Sigmoid colon (tissue), 7 donors: ENCODE measurements at places on chromosomes 1 and 21. TPM values are rescaled to one million over a fixed set of nuclear protein-coding genes. Genes with fewer than 3 reads are reported as not detected.

AKR7A3 gene
- 1.3 TPM for total RNA-seq

COL11A1 gene
- 1.2 TPM for total RNA-seq

SELE gene
- not detected for total RNA-seq

MAEL gene
- 0.33 TPM for total RNA-seq

WNT2B gene
- 1.5 TPM for total RNA-seq

SERPINC1 gene
- total RNA-seq, result not detected

ADORA1 gene
- total RNA-seq, result not detected

DNA sequence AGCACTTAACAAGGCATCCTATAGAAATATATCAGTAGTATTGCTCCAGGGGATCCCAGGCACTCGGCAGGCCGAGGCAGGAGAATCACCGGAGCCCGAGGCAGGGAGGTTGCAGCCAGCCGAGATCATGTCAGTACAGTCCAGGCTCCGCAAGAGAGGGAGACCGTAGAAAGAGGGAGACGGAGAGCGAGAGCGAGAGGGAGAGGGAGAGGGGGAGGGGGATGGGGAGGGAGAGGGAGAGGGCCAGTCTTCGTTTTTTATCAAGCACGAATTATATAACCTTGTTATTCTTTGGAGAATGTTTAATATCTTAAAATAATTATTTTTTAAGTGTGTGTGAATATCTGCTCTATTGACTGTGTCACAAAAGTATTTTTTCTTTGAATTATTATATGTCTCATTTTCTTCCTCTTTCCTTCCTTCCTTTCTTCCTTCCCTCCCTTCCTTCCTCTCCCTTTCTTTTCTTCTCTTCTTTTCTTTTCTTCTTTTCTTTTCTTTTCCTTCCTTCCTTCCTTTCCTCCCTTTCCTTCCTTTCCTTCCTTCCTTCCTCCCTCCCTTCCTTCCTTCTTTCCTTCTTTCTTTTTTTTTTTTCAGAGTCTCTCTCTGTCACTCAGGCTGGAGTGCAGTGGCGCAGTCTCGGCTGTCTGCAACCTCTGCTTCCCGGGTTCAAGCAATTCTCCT lies 233.7 kb downstream of the SRGAP2C start:
- no peak for DNase-seq
- H3K27me3 ChIP-seq, result no peaks in the 10 kb centered on the region
- no peaks in the 10 kb centered on the region for H3K36me3 ChIP-seq
- H3K4me3 ChIP-seq, result no peak overlapping the region

DNA sequence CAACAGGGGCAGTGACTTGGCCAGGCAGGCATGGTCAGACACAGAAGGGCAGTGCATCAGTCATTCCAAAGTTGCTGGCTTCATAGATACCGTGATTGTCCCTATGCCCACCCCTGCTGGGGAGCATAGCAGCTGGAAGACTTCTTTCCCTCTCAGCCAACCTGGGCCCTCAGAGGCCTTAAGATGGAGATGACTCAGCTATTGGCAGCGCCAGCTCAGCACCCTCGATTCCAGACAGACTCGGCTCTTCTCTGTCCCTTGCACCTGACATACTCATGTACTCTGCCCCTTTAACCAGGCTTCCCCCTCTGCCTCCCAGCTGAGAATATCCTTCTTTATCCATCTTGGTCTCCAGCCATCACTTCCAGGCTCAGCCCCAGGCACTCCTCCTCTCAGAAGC lies 16.8 kb downstream of the SLAMF8 start:
- no peak overlapping the region for H3K4me3 ChIP-seq
- H3K27ac ChIP-seq, result no peak overlapping the region
- H3K4me1 ChIP-seq, result no peaks in the 10 kb centered on the region

- no peak for DNase-seq
- no peak overlapping the region for H3K4me3 ChIP-seq
- no peaks in the 10 kb centered on the region for H3K36me3 ChIP-seq
- H3K27me3 ChIP-seq, result peaks cover 30% of the 10 kb centered on the region
Measured at GRCh38 chr1:24553931-24554330, 2.0 kb upstream of the NCMAP start.

DNA sequence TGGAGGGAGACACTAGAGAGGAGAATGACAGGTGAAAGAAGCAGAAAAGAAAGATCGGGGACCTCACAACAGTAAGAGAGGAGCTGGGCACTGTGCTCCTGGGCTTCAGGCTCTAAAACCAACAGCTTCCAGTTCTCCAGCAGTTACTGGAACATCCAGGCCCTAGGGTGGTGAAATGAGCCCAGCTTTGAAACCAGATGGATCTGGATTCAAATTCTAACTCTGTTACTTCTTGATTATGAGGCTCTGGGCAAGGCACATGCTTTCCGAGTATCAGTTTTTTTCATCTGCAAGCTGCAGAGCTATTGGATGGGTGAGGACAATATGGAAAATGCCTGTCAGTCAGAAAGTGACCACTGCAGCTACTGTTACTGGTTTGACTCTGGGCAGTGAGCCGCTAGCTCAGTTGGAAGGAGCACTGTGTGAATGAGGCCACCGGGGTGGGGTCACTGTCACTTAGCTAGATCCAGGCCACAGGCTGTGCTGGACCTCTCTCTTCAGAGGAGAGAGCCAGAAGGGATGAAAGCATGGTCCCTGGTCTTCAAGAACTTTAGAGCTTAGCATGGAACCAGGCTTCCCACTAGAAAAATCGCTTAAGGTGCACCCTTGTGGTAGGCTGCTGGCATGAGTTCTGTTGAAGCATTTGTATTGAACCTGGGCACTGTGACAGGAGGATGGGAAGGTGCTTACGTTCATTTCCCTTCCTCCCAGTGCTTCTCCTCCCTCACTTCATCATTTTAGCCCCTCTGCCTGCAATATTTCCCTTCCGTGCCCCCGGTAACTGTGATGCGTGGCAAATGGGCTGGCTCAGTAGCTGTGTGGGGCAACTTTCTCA lies 12.2 kb downstream of the PLEKHO1 start:
- peaks cover 18% of the 10 kb centered on the region for H3K36me3 ChIP-seq
- H3K4me3 ChIP-seq, result peak overlapping the region; percentile 38
- DNase-seq, result no peak
- no peaks in the 10 kb centered on the region for H3K27me3 ChIP-seq

GRCh38 chr21:35284199-35284598 lies 235.1 kb upstream of the RUNX1 start:
- H3K27me3 ChIP-seq, result no peaks in the 10 kb centered on the region
- no peaks in the 10 kb centered on the region for H3K4me1 ChIP-seq
- DNase-seq, result no peak
- H3K4me3 ChIP-seq, result no peak overlapping the region
- no peak overlapping the region for H3K27ac ChIP-seq
- no peaks in the 10 kb centered on the region for H3K36me3 ChIP-seq

DNA sequence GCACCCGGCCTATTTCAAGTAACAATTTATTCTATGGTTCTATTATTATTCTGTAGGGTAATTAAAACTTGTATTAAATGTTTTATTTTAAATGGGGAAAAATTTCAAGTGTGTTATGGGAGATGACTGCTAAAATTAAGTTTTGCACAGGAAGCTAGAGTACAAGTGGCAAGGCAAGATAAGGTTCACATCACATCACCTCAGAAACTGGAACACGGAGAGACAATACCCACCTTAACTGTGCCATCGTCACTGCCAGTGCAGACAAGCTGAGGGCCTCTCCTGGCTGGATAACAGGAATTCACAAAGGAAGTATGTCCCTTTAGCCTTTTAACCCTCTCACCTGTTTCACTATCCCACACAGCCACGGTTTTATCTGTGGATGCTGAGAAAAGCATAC lies 7.6 kb downstream of the SNRNP40 start:
- no peaks in the 10 kb centered on the region for H3K27me3 ChIP-seq
- H3K27ac ChIP-seq, result no peak overlapping the region
- no peak overlapping the region for H3K4me3 ChIP-seq
- H3K4me1 ChIP-seq, result no peaks in the 10 kb centered on the region
- H3K36me3 ChIP-seq, result peaks cover 55% of the 10 kb centered on the region

- H3K27me3 ChIP-seq, result no peaks in the 10 kb centered on the region
- H3K4me3 ChIP-seq, result no peak overlapping the region
- peaks cover 2% of the 10 kb centered on the region for H3K4me1 ChIP-seq
- no peak overlapping the region for H3K27ac ChIP-seq
- no peak for DNase-seq
- H3K36me3 ChIP-seq, result no peaks in the 10 kb centered on the region
Measured at GRCh38 chr1:22037520-22037919, 15.0 kb upstream of the CDC42 start.

- H3K27me3 ChIP-seq, result no peaks in the 10 kb centered on the region
- peak overlapping the region; percentile 96 for H3K27ac ChIP-seq
- no peaks in the 10 kb centered on the region for H3K36me3 ChIP-seq
- no peaks in the 10 kb centered on the region for H3K4me1 ChIP-seq
Measured at GRCh38 chr1:158024737-158025136, 31.3 kb downstream of the KIRREL1 start.

GRCh38 chr21:23496729-23497128 lies 2110.6 kb downstream of the MRPL39 start:
- no peak overlapping the region for H3K4me3 ChIP-seq
- H3K27me3 ChIP-seq, result no peaks in the 10 kb centered on the region
- H3K36me3 ChIP-seq, result no peaks in the 10 kb centered on the region
- H3K27ac ChIP-seq, result no peak overlapping the region
- DNase-seq, result no peak
- no peaks in the 10 kb centered on the region for H3K4me1 ChIP-seq

GRCh38 chr1:69167876-69168275 lies 399.8 kb upstream of the LRRC7 start:
- no peaks in the 10 kb centered on the region for H3K27me3 ChIP-seq
- H3K4me3 ChIP-seq, result no peak overlapping the region
- H3K27ac ChIP-seq, result no peak overlapping the region
- DNase-seq, result no peak
- H3K4me1 ChIP-seq, result no peaks in the 10 kb centered on the region

- no peak overlapping the region for H3K4me3 ChIP-seq
- DNase-seq, result no peak
- no peaks in the 10 kb centered on the region for H3K27me3 ChIP-seq
- no peaks in the 10 kb centered on the region for H3K36me3 ChIP-seq
- H3K27ac ChIP-seq, result no peak overlapping the region
- peaks cover 26% of the 10 kb centered on the region for H3K4me1 ChIP-seq
Measured at GRCh38 chr1:228906223-228906860, 171.1 kb downstream of the RHOU start.

DNA sequence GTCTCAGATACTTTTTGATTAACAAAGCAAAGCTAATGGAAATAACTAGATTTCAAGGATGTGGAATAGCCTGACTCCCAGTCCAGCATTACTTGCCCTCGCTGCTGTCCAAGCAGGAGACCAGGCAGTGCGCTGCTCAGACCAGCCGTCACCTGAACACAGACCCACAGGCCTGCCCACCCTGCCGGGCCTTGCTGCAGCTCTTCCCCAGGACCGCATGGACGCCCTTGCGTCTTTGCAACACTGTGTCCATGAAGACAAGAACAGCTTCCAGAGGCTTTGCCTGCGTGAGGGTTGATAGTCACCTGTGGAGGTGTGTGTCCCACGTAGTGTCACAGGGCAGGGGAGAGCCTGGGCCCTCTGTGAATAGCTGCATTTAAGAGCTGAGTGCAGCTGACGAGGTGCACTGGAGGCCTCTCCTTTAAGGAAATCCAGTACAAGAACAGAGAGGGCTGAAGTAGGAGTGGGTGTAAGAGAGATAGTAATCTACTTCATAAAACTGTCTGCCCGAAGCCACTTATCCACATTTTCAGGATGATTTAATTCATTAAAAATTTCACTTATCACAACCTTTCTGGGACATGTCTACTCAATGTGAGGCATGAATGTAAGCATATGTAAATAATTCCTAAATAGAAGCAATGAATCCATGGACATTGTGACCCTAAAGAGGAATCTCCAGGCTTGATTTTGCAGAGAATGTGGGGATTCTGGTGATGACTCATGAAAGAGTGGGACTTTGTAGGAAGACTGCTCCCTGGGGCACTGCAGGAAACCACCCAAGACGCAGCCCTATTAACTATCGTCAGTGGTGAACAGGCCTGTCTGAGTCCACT lies 176.2 kb upstream of the RAB4A start:
- H3K27ac ChIP-seq, result no peak overlapping the region
- H3K4me3 ChIP-seq, result no peak overlapping the region
- no peaks in the 10 kb centered on the region for H3K27me3 ChIP-seq
- DNase-seq, result peak; percentile 58

GRCh38 chr1:44684525-44684924 lies 10.0 kb downstream of the ARMH1 start:
- no peaks in the 10 kb centered on the region for H3K27me3 ChIP-seq
- DNase-seq, result no peak
- no peak overlapping the region for H3K27ac ChIP-seq
- H3K4me3 ChIP-seq, result no peak overlapping the region
- H3K4me1 ChIP-seq, result no peaks in the 10 kb centered on the region

DNA sequence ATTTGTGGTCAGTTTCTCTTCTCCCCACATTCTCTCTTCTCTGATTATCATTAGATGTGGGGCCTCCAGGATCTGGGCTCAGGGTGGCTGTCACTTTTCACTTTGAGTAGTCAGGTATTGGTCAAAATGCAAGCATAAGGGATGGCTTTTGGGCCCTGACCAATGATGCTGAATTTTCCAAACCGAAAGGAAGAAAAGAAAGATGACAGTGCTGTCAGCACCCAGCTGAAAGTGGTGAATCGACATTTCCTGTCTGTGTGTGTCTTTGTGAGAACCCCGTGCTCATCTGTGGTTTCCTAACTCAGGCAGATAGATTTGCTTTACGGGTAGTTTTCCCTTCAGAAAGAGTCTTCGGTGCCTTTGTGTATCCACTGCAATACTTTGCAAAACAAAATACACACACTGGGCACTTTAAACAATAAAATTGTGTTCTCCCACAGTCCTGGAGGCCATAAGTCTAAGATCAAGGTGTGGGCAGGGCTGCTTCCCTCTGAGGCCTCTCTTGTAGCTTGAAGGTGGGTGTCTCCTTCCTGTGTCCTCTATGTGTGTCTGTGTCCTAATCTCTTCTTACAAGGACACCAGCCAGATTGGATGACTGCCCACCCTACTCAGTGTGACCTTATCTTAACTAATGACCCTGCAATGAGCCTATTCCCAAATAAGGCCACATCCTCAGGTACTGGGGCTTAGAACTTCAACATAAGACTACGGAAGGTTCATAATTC lies 274.8 kb upstream of the AJAP1 start:
- H3K27me3 ChIP-seq, result no peaks in the 10 kb centered on the region
- no peaks in the 10 kb centered on the region for H3K36me3 ChIP-seq
- no peak for DNase-seq
- no peak overlapping the region for H3K27ac ChIP-seq
- H3K4me3 ChIP-seq, result no peak overlapping the region
- H3K4me1 ChIP-seq, result no peaks in the 10 kb centered on the region

DNA sequence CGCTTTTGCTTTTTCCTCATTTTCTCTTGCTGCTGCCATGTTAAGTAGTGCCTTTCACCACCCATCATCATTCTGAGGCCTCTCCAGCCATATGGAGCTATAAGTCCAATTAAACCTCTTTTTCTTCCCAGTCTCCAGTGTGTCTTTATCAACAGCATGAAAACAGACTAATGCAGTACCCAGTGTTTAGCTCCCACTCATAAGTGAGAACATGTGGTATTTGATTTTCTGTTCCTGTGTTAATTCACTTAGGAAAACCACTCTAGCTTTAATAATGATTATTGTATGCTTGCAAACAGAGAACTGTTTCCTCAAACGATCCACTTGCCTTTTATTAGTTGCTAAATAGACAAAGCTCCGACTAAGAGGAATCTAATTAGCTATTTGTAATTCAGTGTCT lies 43.3 kb downstream of the IL23R start:
- no peak for DNase-seq
- H3K4me3 ChIP-seq, result no peak overlapping the region
- H3K36me3 ChIP-seq, result no peaks in the 10 kb centered on the region
- no peaks in the 10 kb centered on the region for H3K4me1 ChIP-seq
- no peaks in the 10 kb centered on the region for H3K27me3 ChIP-seq
